ENCODE measurements at places on chromosomes 4 and X. TPM values are rescaled to one million over a fixed set of nuclear protein-coding genes. Genes with fewer than 3 reads are reported as not detected.

DNA sequence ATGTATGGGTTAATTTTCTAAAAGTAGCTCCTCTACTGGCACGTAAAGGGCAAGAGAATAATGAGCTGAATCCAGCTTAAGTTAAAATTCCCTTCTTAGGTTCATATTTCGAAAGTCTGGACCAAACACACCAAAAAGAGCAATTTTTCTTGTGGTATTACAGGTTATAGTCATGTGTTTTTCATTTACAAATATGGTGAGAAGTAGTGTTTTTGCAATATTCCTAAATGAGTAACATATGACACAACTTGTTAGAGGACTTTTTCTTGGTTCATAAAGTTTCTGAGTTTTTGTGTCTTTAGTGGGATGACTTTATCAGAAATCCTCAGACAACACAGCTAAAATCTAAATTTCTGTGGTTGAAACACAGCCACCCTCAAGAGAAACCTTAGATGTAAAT lies 172.1 kb downstream of the AFF2 start:
- no peaks in the 10 kb centered on the region for H3K27me3 ChIP-seq
- H3K27ac ChIP-seq = no peak overlapping the region
- no peak overlapping the region for H3K4me3 ChIP-seq
- H3K4me1 ChIP-seq = no peaks in the 10 kb centered on the region
- no peak for DNase-seq

- H3K4me1 ChIP-seq = no peaks in the 10 kb centered on the region
- DNase-seq = no peak
- H3K36me3 ChIP-seq = no peaks in the 10 kb centered on the region
- H3K4me3 ChIP-seq = no peak overlapping the region
These were observed 9.8 kb upstream of the CXXC4 start for GRCh38 chr4:104504536-104504935.

DNA sequence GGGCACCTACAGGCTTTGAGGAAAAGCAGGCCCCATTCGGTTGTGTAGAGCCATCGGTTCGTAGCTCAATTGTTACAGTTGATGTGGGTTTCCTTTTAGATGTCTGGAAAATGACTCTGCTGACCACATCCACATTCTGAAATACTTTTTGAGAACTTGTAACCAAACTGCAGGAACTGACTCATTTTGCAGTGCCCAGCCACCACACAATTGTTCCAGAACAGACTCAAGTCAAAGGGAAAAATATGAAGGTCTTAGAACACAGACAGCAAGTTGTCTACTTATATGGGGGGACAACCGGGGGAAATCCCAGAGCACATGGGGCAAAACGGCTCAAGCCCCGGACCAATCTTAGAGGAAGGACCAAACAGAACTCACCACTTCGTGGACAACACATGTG lies 557.6 kb upstream of the DIPK2B start:
- H3K4me3 ChIP-seq = no peak overlapping the region
- H3K27ac ChIP-seq = peak overlapping the region; percentile 75
- no peaks in the 10 kb centered on the region for H3K27me3 ChIP-seq
- H3K4me1 ChIP-seq = peaks cover 73% of the 10 kb centered on the region

DNA sequence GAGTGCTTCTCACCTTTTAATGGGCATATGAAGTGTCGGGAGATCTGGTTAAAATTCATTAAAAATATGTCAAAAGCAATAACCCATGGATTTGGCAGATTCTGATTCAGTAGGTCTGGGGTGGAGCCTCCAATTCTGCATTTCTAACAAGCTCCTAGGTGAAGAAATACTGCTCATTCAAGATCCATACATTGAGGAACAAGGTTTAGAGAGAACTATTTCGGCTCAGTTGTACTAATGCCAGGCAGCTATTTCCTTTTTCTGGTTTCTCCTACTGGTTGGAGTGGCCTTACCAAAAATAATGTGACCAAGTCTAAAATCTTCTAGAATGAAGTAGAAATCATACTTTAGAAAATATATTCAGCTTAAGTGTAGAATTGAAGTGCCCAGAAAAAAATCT lies 117.5 kb downstream of the TSPAN7 start:
- DNase-seq = no peak
- H3K4me1 ChIP-seq = no peaks in the 10 kb centered on the region
- no peaks in the 10 kb centered on the region for H3K27me3 ChIP-seq
- H3K4me3 ChIP-seq = no peak overlapping the region
- H3K36me3 ChIP-seq = no peaks in the 10 kb centered on the region
- H3K27ac ChIP-seq = no peak overlapping the region

DNA sequence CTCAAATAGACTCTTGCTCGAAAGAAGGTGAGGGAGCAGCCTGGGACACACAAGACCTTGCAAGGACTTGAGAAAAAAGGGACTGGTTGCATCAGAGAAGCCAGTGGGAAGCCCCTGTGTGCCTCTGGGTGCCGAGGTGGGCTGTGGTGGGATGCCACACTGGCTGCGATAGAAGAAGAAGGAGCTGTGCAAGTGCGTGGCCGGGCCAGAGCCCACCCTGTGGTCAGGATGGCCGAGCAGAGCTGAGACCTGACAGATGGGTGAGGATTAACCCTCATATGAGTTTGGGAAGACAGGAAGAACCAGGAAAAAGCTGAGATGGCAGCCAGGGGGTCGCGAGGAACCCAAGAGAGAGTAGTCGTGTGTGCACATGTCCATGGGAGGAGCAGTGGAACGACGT lies 44.6 kb upstream of the HGFAC start:
- H3K4me1 ChIP-seq = peaks cover 8% of the 10 kb centered on the region
- H3K36me3 ChIP-seq = no peaks in the 10 kb centered on the region
- no peak overlapping the region for H3K4me3 ChIP-seq
- H3K27ac ChIP-seq = no peak overlapping the region

GRCh38 chr4:40995850-40996249 lies 218.5 kb downstream of the APBB2 start:
- no peak overlapping the region for H3K27ac ChIP-seq
- H3K36me3 ChIP-seq = no peaks in the 10 kb centered on the region
- H3K4me3 ChIP-seq = no peak overlapping the region

DNA sequence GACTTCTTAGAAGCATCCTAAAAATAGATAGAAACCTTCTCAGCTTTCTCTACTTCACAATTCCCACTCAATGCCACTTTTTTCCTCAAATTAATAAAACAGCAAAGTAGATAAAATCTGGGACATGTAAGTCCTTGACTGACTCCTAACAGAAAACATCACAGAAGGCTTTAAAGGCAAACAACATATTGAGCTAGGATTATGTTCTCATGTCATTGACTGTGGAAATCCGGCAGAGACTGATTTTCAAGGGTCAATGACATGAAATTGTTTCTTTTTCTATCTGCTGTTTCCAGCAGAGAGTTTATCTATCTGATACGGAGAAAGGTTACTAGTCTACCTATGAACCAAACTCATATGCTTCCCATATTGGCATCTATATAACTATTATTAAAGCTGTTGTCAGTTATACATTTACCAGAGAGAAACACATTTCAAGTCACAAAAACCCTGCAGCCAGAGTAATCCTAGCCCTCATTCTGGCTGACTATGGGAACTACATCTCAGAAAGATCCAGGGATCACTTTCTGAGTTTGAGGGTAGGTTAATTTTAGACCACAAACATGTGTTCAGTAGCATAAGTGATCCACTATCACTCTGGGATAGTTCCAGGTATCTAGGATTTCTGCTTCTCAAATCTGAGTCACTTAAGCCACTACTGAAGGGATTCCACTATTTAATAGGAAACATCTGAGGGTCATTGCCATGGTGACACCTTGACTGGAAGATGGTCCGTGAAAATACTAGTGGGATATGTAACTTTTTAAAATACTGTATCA lies 147.6 kb downstream of the PPP3CA start:
- H3K4me3 ChIP-seq = no peak overlapping the region
- peaks cover 13% of the 10 kb centered on the region for H3K4me1 ChIP-seq
- peak overlapping the region; percentile 72 for H3K27ac ChIP-seq

GRCh38 chr4:35614120-35614519 lies 630.2 kb downstream of the ARAP2 start:
- no peaks in the 10 kb centered on the region for H3K4me1 ChIP-seq
- no peak overlapping the region for H3K4me3 ChIP-seq
- H3K36me3 ChIP-seq = no peaks in the 10 kb centered on the region
- no peak for DNase-seq
- H3K27ac ChIP-seq = no peak overlapping the region
- no peaks in the 10 kb centered on the region for H3K27me3 ChIP-seq

DNA sequence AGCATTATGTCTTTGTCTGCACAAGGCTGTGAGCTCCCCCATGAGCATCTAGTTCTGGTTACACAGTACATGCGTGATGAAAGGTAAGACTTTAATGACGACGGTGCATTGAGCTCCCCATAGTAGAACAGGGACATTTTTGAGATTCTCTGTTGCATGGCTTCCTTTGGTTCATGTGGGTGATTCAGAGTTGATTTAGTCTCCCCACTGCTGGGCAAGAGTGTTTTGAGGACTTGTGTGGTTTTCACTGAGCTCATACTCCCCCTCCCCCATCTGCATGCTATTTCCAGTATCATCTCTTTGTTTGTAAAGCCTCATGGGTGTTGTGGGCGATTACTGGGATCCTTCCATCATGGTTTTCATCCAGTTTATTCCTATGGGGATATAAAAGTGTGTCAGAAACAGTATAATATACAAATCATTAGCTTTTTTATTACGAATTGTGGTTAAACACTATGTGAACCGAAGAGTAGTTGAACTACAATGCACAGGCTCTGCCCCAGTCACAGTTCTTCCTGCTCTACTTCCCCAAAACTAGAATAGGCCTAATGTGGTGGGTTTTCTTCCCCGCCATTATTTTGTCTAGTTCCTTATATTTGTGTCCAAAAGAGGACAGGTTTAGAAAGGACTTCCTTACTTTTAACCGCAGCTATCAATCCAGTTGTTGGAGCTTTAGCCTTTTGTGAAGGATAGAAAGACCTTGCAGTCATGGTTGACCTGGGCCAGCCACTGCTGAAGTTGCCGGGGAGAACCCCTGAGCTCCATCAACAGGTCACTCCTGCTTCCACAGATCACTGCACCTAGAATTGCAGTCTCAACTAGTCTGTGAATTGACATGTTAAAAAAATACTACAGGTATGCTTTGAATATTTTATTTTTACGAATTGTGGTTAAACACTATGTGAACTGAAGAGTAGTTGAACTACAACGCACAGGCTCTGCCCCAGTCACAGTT lies 30.4 kb downstream of the KIT start:
- peaks cover 5% of the 10 kb centered on the region for H3K4me1 ChIP-seq
- peak overlapping the region; percentile 64 for H3K27ac ChIP-seq
- peak; percentile 6 for DNase-seq

Gene SPANXN3
- total RNA-seq = not detected

Gene ADH6
- total RNA-seq = not detected

Gene MMGT1
- 22.0 TPM for total RNA-seq

Gene BANK1
- total RNA-seq = 2.0 TPM

Gene ZIC3
- 0.31 TPM for total RNA-seq

Gene ADH1A
- not detected for total RNA-seq
